ENCODE measurements at places on chromosomes 16 and 17. TPM values are rescaled to one million over a fixed set of nuclear protein-coding genes. Genes with fewer than 3 reads are reported as not detected.
A peak's percentile ranks its signal among the peaks of the same experiment; 100 is the strongest.

- no peak overlapping the region for H3K4me3 ChIP-seq
- H3K27ac ChIP-seq = no peak overlapping the region
- no peak for DNase-seq
- H3K27me3 ChIP-seq = no peaks in the 10 kb centered on the region
- H3K36me3 ChIP-seq = peaks cover 11% of the 10 kb centered on the region
Observed at GRCh38 chr17:77185137-77185536, 44.4 kb downstream of the SEC14L1 start.

GRCh38 chr16:74922150-74923138, 62.5 kb downstream of the WDR59 start:
- H3K4me1 ChIP-seq = no peaks in the 10 kb centered on the region
- no peak for DNase-seq
- peaks cover 50% of the 10 kb centered on the region for H3K36me3 ChIP-seq
- H3K4me3 ChIP-seq = no peak overlapping the region
- no peaks in the 10 kb centered on the region for H3K27me3 ChIP-seq

DNA sequence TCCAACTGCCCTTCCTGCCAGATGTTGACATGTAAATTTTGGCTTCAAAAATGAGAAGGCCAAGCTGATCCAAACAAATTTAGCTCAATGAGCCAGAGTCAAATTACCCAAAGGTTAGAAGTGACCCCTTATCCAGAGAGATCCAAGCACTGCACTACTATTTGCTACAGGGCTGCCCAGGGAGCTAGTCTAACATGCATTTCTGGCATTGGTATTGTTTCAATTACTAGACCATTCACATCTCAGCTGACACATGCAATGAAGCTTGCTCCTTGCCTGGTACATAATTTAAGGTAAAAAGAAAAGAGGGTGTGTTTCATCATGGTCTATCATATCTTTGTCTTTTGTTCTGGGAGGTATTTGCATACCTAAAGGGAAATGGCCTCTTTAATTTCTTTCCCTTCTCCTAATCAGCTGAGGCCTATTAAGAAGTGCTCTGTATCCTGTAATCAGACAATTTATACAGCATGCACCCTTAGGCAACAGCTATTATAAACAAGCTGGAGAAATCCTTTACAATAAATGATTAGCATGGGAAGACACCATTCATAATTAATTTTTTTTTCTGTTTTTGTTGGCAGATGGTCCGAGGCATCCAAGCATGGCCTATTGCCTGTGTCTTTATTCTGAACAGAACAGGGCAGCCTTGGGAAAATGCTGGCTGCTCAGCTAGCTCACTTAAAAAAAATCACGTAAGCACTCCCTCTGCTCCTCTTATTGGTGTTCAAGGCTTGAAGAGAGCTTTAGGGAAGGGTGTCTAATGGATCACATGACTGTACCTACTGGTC, 161.5 kb upstream of the SALL1 start:
- no peak overlapping the region for H3K27ac ChIP-seq
- no peaks in the 10 kb centered on the region for H3K36me3 ChIP-seq
- no peak overlapping the region for H3K4me3 ChIP-seq

GRCh38 chr17:31171701-31172100, 76.9 kb downstream of the NF1 start:
- no peak for DNase-seq
- H3K4me1 ChIP-seq = no peaks in the 10 kb centered on the region
- H3K4me3 ChIP-seq = no peak overlapping the region
- no peaks in the 10 kb centered on the region for H3K27me3 ChIP-seq

GRCh38 chr17:51546114-51546513, 285.8 kb downstream of the UTP18 start:
- H3K36me3 ChIP-seq = no peaks in the 10 kb centered on the region
- H3K27me3 ChIP-seq = no peaks in the 10 kb centered on the region
- H3K4me3 ChIP-seq = no peak overlapping the region
- H3K27ac ChIP-seq = no peak overlapping the region

DNA sequence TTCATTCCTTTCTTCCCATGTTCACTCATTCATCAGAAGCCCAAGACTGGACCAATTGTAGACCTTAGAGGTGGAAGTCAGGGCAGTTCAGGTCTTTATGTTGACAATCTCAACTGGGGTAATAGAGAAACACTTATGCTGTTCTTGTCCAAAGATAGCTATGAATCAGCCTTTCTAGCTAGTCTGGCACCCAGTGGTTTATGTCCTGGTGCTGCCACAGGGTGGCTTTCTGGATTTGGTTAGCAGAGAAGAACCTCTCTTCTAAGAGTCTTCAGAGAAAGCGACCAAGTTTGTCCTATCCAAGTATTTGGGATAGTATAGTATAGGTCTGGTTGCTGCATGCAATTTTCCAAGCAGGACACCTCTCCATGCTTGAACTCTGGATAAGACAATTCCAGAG, 83.3 kb downstream of the NOG start:
- H3K4me1 ChIP-seq = peaks cover 27% of the 10 kb centered on the region
- H3K4me3 ChIP-seq = no peak overlapping the region
- peaks cover 30% of the 10 kb centered on the region for H3K27me3 ChIP-seq
- H3K36me3 ChIP-seq = no peaks in the 10 kb centered on the region
- DNase-seq = no peak
- H3K27ac ChIP-seq = no peak overlapping the region

DNA sequence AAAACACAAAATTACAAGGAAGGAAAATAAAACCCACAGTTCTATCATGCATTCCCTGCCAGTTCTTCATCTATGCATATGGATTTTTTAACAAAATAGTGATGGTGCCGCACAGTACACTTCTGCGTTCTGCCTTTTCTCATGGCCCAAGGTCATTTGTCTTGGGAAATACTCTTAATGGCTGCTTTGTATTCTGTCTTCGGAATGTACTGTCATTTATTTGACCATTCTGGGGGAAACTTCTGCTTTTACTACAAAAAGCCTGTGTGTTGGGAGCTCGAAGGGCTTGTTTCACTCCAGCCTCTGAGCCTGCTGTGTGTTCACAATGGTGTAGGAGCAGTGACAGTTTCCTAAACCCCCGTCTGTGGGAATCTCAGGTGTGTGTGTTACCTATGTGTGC, 82.8 kb upstream of the SEC14L1 start:
- H3K4me1 ChIP-seq = no peaks in the 10 kb centered on the region
- peaks cover 4% of the 10 kb centered on the region for H3K27me3 ChIP-seq
- H3K4me3 ChIP-seq = no peak overlapping the region
- no peaks in the 10 kb centered on the region for H3K36me3 ChIP-seq

DNA sequence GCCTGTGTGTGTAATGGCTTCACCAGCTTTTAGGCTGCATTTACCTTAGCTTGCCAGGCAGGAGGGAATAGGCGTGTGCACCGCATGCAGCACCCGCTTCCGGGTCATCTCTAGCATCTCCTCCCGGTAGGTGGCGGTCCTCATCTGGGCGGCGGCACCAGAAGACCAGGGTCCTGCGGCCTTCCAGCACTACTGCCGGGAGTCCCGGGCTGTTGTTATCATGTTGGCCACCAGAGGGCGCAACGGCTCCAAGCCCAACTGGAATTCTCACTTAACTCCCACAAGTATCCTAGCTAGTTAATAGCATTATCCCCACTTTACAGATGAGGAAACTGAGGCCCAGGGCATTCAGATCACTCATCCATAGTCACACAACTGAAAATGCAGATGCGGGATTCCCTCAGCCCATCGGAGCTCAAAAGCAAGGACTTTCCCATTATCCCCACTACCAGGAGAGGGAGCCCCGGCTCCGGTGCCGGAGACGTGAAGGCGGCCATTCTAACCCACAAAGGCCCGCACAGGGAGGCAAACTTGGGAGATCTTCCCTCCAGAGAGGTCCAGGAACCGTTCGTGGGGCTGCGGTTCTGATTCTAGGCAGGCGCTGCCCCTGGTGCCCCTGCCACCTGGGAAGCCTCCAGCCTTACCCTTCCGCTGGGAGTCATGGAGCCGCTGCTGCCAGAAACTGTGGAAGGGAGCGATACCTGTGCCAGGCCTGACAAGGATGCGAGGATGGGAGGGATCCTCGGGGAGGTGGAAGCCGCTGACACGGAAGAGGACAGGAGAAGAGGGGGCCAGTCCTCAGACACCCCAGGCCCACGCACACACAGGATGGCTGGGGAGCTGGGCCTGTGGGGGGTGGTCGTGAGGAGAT, 23.9 kb downstream of the LGALS9 start:
- no peaks in the 10 kb centered on the region for H3K36me3 ChIP-seq
- no peaks in the 10 kb centered on the region for H3K27me3 ChIP-seq
- H3K4me3 ChIP-seq = no peak overlapping the region
- peaks cover 5% of the 10 kb centered on the region for H3K4me1 ChIP-seq

GRCh38 chr17:57082441-57082840, 2.6 kb upstream of the AKAP1 start:
- H3K36me3 ChIP-seq = peaks cover 3% of the 10 kb centered on the region
- H3K27me3 ChIP-seq = no peaks in the 10 kb centered on the region
- DNase-seq = no peak
- no peak overlapping the region for H3K4me3 ChIP-seq
- H3K4me1 ChIP-seq = peaks cover 42% of the 10 kb centered on the region
- no peak overlapping the region for H3K27ac ChIP-seq

GRCh38 chr16:60304720-60305119, 1570.6 kb upstream of the GOT2 start:
- H3K27ac ChIP-seq = no peak overlapping the region
- H3K36me3 ChIP-seq = no peaks in the 10 kb centered on the region
- no peak for DNase-seq
- no peaks in the 10 kb centered on the region for H3K4me1 ChIP-seq

DNA sequence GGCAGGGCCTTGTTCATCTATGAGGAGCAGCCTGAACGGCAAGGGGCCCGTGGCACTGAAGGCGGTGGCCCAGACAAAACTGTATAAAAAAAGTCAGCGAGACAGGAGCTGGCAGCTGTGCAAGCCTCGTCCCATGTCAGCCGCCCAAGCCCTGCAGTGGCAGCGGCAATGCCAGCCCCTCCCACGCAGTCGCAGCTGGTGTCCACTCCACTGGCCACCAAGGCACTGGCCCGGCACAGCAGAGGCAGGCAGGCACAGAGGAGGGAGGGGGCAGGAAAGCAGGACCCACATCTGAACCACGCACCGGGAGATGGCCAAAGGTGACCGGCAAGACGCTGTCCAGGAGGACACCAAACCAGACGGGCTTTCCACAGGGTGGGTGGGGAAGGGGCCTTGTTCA, 15.9 kb upstream of the C16orf95 start:
- H3K4me1 ChIP-seq = peaks cover 9% of the 10 kb centered on the region
- no peak overlapping the region for H3K27ac ChIP-seq
- no peaks in the 10 kb centered on the region for H3K27me3 ChIP-seq
- H3K36me3 ChIP-seq = peaks cover 10% of the 10 kb centered on the region
- H3K4me3 ChIP-seq = no peak overlapping the region

DNA sequence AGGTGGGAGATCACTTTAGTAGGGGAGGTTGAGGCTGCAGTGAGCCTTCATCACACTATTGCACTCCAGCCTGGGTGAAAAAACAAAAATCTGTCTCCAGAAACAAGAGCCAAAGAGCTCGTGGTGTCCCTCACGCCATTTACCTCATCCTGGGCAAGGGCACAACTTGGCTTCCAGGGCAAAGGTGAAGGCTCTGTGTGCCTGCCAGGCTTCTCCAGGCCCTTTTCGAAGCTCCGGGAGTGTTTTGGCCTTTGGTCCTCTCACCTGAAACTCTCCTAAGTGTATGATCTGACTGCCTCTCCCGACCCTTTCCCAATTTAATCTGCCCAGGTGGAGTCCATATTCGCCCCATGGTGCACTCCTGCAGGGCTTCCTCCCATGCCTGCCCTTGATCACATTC, 11.6 kb upstream of the CES3 start:
- no peak overlapping the region for H3K4me3 ChIP-seq
- no peak overlapping the region for H3K27ac ChIP-seq
- no peak for DNase-seq

- no peaks in the 10 kb centered on the region for H3K4me1 ChIP-seq
- H3K27me3 ChIP-seq = peaks cover 13% of the 10 kb centered on the region
- H3K27ac ChIP-seq = no peak overlapping the region
- no peaks in the 10 kb centered on the region for H3K36me3 ChIP-seq
- no peak for DNase-seq
Observed at GRCh38 chr16:79394206-79394605, 206.3 kb downstream of the MAF start.

GRCh38 chr17:57537524-57538410, 207.3 kb downstream of the CCDC182 start:
- H3K36me3 ChIP-seq = peaks cover 2% of the 10 kb centered on the region
- peaks cover 25% of the 10 kb centered on the region for H3K4me1 ChIP-seq
- peak overlapping the region; percentile 45 for H3K27ac ChIP-seq
- H3K27me3 ChIP-seq = no peaks in the 10 kb centered on the region
- peak overlapping the region; percentile 53 for H3K4me3 ChIP-seq

DNA sequence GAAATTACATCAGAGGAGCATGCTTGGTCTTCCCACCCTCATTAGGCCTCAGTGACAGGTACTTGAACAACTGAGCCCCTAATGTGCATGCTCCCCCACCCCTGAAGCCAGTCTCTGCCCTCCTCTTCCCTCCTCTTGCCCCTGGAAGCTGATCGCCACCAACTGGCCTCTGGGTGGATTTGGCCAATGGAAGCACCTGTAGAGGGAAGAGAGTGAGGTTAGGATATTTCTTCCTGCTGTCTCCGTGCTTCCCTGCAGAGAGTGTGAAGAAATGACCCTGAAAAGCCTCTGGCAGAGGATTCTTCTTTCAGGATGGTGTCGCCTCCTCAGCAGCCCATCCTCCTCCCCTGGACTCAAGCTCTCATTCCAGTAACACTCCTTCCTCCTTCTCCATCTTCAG, 5.9 kb upstream of the CBLN1 start:
- H3K36me3 ChIP-seq = no peaks in the 10 kb centered on the region
- H3K4me1 ChIP-seq = peaks cover 3% of the 10 kb centered on the region
- peaks cover 42% of the 10 kb centered on the region for H3K27me3 ChIP-seq
- DNase-seq = no peak

DNA sequence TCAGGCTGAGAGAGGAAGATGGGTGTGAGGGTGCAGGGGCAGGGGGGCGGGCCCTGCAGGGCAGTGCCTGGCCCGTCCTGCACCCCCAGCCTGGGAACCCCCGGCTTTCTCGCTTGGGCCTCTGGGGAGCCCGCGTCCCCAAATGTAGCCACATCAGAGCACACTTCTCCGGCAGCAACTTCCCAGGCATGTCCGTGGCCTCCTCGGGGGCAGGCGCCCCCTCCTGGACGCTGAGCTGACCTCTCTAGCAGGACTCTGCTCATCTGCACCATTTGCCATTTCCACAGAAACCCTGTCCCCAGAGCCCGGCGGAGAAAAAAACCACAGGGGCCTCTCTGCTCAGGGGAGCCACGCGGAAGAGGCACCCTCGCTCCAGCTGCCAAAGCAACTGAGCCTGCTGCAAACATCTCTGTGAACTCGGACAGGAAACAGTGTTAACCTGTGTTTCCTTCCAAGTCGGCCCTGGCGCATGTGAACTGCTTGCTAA, 63.4 kb downstream of the KLHDC4 start:
- no peak overlapping the region for H3K4me3 ChIP-seq
- H3K27me3 ChIP-seq = no peaks in the 10 kb centered on the region
- H3K4me1 ChIP-seq = peaks cover 27% of the 10 kb centered on the region
- H3K36me3 ChIP-seq = peaks cover 16% of the 10 kb centered on the region

Gene ZG16
- total RNA-seq = not detected

Gene DHX40
- total RNA-seq = 24.0 TPM

Gene HEXIM1
- total RNA-seq = 36.5 TPM

Gene MCRIP1
- total RNA-seq = 48.4 TPM

Gene ZNF19
- 3.0 TPM for total RNA-seq

Gene TBC1D3
- total RNA-seq = not detected

Gene KRT20
- total RNA-seq = not detected

Gene DPEP2
- total RNA-seq = 2.7 TPM

Data from activated naive CD8-positive, alpha-beta T cell treated with anti-CD3 and anti-CD28 coated beads for 36 hours (primary cell).